ENCODE measurements at places on chromosomes 1 and 21. TPM values are rescaled to one million over a fixed set of nuclear protein-coding genes. Genes with fewer than 3 reads are reported as not detected.

DNA sequence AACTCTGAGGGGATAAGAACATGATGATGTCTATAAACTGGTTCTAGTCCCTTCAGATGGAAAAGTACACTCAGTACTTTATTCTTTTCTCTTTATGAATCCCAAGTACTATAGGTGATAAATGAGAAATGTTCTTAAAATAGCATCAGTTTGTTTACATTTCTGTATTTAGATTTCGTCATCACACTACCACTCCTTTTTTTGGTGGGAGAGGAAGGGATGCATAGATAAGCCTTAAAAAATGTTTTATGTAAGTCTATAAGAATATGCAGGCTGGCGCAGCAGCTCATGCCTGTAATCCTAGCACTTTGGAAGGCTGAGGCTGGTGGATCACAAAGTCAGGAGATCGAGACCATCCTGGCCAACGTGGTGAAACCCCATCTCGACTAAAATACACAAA lies 144.8 kb downstream of the USP25 start:
- no peaks in the 10 kb centered on the region for H3K4me1 ChIP-seq
- H3K27me3 ChIP-seq = no peaks in the 10 kb centered on the region
- H3K27ac ChIP-seq = no peak overlapping the region
- no peak overlapping the region for H3K4me3 ChIP-seq
- H3K36me3 ChIP-seq = peaks cover 91% of the 10 kb centered on the region

DNA sequence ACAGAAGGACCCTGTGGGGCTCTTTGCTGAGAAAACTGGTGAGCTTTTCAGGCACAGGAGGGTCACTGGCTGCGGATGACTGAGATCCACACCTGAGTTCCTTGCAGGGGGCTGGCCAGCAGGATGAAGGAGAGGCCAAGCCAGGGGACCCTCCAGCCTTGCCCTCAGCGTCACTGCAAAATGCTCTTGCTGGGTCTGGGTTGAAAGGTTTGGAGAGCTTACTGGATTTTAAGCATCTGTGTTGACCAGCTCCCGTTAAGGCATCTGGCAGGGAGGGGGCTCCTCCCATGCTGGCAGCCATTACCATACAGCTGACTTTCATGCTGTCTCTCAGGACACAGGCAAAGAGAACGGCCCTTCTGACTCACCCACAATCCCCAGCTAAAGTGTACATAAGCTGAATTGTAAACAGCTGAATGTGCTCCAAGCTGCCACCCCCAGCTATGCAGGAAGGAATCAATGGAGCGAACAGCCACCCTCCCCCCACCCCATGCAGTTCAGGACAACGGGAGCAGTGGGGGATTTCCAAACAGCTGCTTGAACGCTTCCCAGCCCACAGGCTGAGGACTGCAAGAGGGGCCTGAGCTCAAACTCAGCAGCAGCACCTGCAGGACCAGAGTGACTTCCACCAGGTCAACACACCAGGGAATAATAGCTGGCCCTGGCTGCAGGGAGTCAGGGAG lies 21.3 kb upstream of the A3GALT2 start:
- peaks cover 6% of the 10 kb centered on the region for H3K36me3 ChIP-seq
- H3K27ac ChIP-seq = peak overlapping the region; percentile 92

DNA sequence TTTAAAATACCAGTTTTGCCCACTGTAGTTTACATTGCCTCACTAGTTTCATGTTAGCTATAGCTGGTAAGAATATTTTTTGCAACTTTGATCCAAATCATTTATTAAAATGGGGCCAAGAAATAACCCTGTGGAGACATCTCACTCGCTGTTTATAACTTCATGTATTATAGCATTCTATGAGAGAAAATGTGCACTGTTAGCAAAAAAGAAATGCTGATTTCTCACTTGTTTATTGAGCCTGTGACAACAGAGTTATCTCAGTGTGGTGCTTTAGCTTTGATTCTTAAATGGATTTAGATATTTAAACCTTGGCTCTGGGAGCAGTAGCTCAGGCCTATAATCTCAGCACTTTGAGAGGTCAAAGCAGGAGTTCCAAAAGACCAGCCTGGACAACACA lies 127.9 kb downstream of the PIK3R3 start:
- no peak overlapping the region for H3K27ac ChIP-seq
- H3K4me1 ChIP-seq = no peaks in the 10 kb centered on the region
- H3K27me3 ChIP-seq = no peaks in the 10 kb centered on the region
- H3K4me3 ChIP-seq = no peak overlapping the region

- no peak overlapping the region for H3K4me3 ChIP-seq
- H3K27ac ChIP-seq = no peak overlapping the region
- no peaks in the 10 kb centered on the region for H3K4me1 ChIP-seq
These were observed 11.2 kb upstream of the VWA5B1 start for GRCh38 chr1:20279509-20279908.

DNA sequence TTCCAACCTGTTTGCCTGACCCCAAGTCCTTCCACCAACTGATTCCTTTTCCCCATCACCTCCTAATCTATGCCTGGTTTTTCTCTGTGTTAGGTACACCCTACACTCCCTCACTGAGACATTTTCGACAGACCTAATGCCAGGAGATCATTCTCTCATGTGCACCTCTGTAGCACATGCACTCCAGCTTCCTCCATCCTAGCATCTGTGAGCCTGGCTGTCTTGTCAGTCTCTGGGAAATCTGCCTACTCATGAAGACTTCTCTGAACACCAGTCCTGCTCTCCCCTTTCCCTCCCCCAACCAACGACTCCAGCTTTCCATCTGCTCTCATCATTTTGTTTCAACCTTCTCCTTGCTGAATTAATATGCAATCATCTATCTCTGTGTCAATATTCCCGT lies 987 bp downstream of the MED8 start:
- ATAC-seq = no peak
- peaks cover 22% of the 10 kb centered on the region for H3K4me1 ChIP-seq
- H3K36me3 ChIP-seq = no peaks in the 10 kb centered on the region
- peak overlapping the region; percentile 87 for H3K27ac ChIP-seq

DNA sequence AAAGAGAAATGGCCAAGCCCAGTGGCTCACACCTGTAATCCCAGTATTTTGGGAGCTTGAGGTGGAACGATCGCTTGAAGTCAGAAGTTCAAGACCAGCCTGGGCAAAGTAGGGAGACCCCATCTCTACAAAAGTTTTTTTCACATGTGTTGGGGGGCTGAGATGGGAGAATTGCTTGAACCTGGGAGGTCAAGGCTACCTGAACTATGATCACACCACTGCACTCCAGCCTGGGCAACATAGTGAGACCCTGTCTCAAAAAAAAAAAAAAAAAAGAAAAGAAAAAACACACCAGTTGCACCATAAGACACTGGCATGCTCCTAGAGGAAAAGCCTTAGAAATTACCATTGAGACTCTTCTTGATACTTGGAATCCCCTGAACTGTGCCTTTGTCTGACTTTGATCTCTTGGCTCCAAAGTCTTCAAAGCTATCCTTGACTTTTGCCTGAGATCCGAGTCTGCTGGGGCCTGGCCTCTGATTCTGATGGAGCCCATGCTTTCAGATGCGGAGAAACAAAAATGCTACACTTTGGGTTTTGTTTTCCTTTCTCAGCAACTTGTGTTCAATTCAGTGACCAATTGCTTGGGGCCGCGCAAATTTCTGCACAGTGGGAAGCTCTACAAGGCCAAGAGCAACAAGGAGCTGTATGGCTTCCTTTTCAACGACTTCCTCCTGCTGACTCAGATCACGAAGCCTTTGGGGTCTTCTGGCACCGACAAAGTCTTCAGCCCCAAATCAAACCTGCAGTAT lies 33.7 kb downstream of the ATP5PO start:
- H3K27me3 ChIP-seq = no peaks in the 10 kb centered on the region
- no peaks in the 10 kb centered on the region for H3K36me3 ChIP-seq
- no peak overlapping the region for H3K4me3 ChIP-seq

Gene TEX38
- 1.7 TPM for total RNA-seq

Gene VCAM1
- total RNA-seq = 4.7 TPM

Gene KIAA1614
- 30.9 TPM for total RNA-seq

Measured in gastroesophageal sphincter (tissue), 4 donors.